ENCODE measurements at places on chromosomes 4 and X.

DNA sequence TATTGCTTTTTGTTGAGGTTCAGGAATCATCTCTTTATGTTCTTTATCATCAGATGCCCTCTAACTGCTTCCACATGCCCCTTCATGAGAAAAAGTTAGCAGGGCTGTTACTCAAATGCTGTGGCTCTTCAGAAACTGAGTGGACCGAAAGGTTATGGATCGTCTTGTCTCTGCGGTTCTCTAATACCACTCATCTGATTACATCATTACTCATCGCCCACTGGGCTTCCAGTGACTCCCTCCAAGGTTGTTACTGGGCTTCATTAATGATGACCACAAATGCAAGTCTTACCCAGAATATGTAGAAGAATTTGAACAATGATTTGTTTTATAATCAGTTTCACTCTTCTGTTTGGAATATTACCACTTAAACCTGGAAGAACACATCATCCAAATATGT, 67.7 kb downstream of the RWDD4 start:
- DNase-seq, result no peak

DNA sequence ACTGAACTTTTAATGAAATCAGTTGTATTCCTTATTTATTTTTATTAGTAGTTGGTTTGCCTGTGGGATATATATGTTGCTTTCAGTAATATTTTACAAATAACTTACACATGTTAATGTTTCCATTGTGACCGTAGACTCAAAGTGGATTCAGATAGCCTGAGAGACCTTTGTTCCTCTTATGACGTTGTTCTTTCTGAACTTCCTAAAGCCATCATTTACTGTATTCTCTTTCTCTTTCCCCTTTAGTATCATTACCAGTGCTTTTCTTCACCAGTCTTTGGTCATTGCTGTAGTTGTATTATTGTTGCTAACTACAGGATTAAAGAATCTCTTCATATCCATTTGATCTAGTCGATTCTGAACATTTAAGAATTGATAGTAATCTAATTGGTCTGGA, 4.3 kb downstream of the STIM2 start:
- DNase-seq, result no peak

GRCh38 chrX:154738011-154738738, 12.7 kb downstream of the GAB3 start:
- no peak for DNase-seq

DNA sequence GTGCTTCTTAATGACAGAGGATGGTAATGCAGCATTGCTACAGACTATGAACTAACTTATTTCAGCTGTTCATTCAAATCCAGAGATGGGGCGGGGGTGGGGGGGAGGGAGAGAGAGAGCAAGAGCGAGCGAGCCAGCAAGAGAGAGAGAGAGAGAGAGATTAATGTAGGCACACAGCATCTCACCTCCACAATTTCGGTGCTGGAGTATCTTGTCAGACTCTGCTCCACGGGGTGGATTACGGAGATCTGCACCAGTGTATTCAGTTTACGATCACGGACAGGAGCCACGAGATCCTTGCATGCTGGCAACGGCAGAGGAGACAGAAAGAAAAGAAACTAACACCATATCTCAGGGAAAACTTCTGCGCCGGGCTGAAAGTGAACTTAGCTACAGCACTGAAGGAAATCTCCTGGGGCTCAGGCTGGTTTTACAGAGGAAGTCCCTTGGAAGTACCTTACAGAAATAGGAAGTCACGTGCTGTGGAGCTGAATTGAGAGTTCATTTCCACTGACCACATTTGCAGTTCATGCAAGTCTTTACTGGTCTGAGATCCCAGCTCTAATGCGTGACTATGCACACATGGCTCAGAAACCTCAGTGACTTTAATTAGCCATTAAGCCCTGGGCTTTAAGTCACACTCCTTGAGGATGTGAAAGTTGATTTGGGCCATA, 440.9 kb downstream of the INPP4B start:
- no peak for DNase-seq

- DNase-seq, result no peak
These were observed 13.5 kb downstream of the ABCD1 start for GRCh38 chrX:153738056-153738605.

- DNase-seq, result no peak
These were observed 23.1 kb upstream of the TMEM150C start for GRCh38 chr4:82584931-82585330.

DNA sequence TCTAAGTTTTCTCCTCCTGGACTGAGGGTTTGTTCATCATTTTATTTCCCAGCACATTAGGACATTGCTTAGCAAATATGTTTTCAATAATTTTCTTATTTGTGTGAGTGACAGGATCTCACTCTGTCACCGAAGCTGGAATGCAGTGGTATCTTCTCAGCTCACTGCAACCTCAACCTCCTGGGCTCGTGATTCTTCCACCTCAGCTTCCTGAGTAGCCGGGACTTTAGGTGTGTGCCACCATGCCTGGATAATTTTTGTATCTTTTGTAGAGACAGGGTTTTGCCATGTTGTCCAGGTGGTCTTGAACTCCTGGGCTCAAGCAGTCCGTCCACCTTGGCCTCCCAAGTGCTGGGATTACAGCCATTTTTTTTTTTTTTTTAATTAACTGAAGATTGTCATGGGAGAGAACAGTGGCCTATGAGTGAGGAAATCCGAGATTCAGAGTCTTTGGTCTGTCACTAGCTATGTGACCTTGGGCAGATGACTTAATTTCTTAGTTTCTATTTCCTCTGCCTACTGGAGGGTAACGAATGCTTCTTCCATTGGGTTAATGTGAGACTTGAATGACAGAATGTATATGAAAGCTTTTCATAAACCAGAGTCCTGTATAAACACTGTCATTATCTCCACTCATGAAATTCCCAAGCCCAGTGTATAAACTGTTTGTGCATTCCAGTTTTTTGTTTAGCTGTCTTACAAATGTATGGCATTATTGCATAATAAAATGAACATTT, 23.9 kb downstream of the MOB1B start:
- no peak for DNase-seq

GRCh38 chrX:39602195-39602594, 495.6 kb downstream of the BCOR start:
- DNase-seq, result no peak

- DNase-seq, result no peak
These were observed 18.6 kb downstream of the HELT start for GRCh38 chr4:185036842-185037241.

DNA sequence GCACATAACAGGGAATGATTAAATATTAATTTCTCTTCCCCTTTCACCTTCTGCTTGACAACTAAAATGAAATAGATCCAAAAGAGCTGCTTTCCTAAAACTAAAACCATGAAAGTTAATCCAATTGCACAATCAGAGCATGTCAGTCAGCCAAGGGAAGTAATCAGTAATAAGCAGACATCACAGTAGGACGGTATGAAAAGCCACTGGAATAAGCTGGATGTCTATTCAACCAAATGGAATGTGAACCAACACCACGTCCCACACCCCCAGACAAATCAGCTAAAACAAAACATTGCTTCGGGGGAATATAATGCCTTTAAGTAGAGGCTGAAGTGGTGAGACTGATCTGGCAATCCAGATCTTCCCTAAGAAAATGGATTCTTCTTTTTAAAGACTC, 859.4 kb upstream of the FTHL17 start:
- DNase-seq, result no peak

DNA sequence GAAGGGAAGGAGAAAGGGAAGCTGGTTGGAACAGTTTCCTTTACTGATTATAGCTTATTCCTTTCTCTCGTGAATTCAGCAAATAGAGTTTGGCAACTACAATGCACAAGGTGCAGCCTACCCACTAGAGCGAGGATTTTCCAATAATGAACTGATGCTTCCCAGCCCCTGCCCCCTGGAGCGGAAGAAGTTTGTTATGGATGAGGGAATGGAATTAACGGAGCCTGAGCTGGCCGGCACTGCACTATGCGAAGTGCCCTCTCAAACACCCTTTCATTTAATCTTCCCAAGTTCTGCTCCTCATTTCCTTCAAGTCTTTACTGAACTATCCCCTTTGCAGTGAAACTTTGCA, 42.5 kb upstream of the CBR4 start:
- no peak for DNase-seq

DNA sequence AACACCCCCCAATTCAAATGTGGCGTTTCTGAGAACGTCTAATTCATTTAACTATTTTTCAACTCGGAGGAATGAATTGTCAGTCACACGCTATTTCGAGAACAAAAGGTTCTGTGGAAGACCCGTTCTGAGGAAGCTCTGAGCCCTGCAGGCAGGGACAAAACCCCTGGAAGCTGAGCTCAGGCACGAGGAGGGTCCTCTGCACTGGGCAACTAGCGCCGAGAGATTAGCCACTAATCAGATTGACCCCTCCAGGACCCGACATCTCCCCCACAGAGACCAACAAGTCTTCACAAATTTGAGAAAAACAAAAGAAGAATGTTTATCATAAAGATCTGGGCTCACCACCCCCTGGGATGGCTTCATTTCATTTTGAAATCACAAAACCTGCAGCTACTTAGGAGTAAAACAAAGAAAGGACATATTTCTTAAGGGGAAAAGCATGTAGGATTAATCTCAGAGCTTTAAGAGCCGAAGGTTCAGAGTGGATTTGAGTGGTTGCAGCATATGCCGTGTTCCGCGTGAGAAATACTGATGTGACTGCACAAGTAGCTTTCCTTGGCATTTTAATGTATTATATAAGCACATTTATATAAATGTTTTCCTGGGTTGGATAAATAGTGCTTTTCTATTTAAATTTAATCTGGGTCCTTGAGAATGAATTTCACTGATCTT, 41.8 kb downstream of the ADRA2C start:
- no peak for DNase-seq

DNA sequence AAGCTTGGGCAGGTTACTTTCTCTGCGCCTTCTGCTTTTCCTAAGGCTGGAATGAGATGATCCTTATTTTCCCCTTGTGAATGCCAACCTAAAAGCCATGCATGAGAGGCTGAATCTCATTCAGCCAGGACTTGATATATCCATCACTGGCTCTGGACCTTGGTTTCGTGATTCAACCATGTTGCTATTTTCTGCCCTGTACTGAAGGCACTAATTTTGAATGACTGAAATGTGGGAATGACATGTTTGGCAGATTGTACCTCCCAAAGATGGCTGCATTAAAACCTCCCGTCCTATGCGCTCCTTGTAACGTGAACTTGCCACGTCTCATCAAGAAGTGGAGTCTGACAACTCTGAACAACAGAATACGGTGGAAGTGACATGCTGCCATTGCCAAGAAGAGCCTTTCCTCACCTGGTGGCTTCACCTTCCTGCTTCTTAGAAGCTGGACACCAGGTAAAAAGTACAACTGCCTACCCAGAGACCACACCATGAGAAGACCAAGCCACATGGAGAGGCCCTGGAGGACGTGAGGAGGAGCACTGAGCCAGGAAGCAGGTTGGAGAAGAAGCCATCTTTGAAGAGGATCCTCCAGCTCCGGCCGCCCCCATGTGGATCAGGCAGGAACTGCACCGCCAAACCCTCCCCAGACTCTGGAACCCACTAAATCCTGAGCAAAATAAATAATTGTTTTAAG, 174.5 kb downstream of the NSUN7 start:
- DNase-seq, result no peak

DNA sequence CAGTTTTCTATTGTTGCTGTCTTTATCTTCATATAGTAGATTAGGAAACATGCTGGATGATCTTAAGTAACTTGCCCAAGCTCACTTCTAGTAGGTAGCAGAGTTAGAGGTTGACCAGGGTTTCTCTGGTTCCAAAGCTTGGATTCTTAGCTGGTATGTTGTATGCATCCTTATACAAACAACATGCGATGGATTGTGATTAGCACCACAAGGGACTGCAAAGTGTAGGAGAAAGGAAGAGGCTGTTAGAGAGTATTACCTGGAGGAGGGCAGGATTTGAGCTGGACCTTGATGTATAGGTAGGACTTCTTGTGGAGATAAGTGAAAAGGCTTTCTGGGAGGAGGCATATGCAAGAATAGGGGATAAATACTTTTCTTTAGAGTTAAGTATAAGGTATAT, 5.6 kb downstream of the STIM2 start:
- no peak for DNase-seq

DNA sequence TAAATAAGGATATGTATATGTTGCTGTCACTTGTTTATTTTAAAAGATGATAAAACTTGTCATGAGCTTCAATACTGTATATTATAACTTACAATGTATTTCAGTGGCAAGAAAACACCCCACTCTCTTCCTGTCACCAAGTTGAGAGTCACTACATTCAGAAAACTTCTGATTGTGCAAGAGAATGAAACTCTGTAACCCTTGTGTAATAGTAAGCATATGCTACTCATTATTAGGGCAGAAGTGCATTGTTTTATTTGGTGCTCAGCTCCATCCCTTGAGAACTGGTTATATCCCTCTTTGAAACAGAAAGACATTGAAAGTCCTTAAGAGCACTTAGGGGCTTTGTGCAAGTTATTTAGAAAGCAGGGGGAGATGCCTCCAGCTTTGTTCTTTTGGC, 594.5 kb downstream of the ARAP2 start:
- DNase-seq, result no peak

DNA sequence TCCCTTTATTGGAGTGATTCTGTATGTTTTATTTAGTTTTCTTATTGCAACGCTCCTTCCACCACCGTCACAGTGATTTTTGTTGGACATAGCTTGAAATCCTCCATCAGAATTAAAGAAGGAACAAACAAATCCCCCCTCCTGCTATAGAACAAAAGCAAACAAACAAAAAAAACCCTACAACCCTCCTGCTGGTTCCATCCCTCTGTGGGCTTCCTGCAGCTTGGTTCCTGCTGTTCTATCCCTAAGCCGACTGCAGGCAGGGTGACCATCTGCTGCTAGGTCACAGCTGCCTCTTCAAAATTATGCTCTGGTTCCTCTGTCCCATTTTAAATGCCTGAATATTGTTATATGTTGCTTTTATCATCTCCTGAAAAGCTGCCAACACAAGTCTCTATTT, 116.8 kb upstream of the AGA start:
- no peak for DNase-seq

DNA sequence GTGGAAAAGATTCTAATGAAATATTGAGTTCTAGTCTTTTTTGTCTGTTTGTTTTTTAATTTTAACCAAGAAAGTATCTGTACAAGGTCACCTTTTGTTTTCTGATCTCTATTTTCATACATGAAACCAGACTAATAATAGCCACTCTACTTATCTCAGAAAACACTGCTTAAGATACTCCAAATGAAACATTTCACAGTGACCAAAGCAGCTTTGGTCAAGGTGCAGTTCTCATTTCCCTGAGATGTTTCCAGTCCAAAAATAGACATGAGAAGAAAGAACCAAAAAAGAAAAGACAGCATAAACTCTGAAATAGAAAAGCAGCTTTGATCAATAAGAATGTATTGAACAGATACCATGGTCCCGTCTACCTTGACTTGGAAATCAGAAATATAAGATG, 782.8 kb downstream of the RAB28 start:
- no peak for DNase-seq

- DNase-seq, result no peak
These were observed 20.4 kb downstream of the BMP2K start for GRCh38 chr4:78796526-78796925.

GRCh38 chrX:123256378-123256777, 72.3 kb downstream of the GRIA3 start:
- DNase-seq, result no peak

DNA sequence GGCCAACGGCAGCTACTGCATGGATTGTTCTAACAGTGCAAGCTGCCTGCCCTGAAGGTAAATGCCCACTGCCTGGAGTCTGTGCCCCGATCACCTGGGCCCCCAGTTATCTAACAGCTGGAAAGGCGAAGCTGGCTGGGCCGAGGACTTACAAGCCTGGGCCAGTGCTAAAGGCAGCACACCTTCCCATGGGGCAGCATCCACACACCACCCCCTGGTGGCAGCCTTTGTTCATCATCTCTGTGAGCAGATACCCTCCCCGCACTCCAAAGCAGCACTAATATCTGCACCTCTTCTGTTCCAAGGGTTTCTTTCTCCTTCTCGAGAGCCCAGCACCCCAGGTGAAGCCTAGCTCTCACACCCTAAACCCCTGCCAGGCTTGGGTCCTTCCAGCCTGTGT, 7.6 kb downstream of the SLC2A9 start:
- no peak for DNase-seq
